Osteocyte (in vitro differentiated cells): ENCODE measurements at places on chromosomes 16 and 17. TPM values are rescaled to one million over a fixed set of nuclear protein-coding genes. Genes with fewer than 3 reads are reported as not detected.

BCAR1 gene
- total RNA-seq, result 126 and 138 TPM in 2 replicates

SGCA gene
- 12.0 and 13.0 TPM in 2 replicates for total RNA-seq

HSD11B2 gene
- 0.40 and 0.68 TPM in 2 replicates for total RNA-seq

MPP2 gene
- 3.5 and 4.4 TPM in 2 replicates for total RNA-seq

CRISPLD2 gene
- total RNA-seq, result 3.3 and 3.5 TPM in 2 replicates

FOXL1 gene
- 6.4 and 9.3 TPM in 2 replicates for total RNA-seq

DNA sequence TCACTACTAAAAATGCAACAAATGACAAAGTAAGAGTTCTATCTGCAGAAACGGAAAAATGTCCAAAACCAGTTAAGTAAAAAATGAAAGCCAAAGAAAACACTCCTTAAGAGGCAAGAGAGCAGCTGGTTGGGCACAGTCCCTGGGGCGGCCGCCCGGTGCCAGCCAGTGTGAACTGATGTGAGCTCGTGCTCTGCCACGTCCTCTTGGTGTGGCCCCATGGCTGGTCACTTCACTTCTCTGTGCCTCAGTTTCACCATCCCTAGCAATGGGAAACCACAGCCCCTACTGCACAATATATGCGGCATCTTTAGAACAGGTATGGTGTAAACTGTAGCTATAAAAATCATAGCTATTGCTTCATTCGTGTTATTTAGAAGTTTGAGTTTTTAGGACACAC lies 21.2 kb downstream of the USP36 start:
- H3K4me1 ChIP-seq, result peaks cover 17% of the 10 kb centered on the region
- peaks cover 65% of the 10 kb centered on the region for H3K36me3 ChIP-seq
- no peak overlapping the region for H3K27ac ChIP-seq
- no peak for DNase-seq

- peaks cover 61% of the 10 kb centered on the region for H3K4me1 ChIP-seq
- H3K4me3 ChIP-seq, result no peak overlapping the region
- no peak for DNase-seq
- H3K36me3 ChIP-seq, result peaks cover 13% of the 10 kb centered on the region
- H3K27me3 ChIP-seq, result no peaks in the 10 kb centered on the region
These were observed 2.3 kb upstream of the SAMD14 start for GRCh38 chr17:50132104-50132794.

DNA sequence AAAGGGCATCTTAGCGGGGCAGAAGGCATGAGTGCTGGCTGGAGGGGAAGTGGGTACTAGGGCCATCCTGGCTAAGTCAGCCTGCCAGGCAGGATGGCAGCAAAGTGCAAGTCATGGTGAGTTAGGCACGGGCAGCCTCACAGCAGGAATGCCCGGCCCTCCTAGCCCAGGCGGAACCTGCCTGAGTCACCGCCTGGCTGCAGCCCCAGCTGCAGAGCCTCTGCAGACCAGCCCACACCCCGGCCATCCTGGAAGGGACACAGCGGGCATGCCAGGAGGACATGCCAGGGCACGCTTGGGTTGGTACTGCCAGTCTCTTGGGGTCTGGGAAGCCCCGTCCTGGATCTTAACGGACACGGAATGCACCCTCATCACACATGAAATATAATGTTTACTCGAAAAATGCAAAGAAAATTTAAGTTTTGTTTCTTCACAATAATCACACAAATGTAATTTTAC lies 5.0 kb upstream of the ALDH3A1 start:
- H3K27ac ChIP-seq, result peak overlapping the region; percentile 94
- H3K4me1 ChIP-seq, result peaks cover 42% of the 10 kb centered on the region
- H3K4me3 ChIP-seq, result no peak overlapping the region
- H3K36me3 ChIP-seq, result no peaks in the 10 kb centered on the region

- H3K4me1 ChIP-seq, result no peaks in the 10 kb centered on the region
- no peak overlapping the region for H3K4me3 ChIP-seq
- H3K36me3 ChIP-seq, result no peaks in the 10 kb centered on the region
- no peak overlapping the region for H3K27ac ChIP-seq
These were observed 18.7 kb upstream of the OR3A1 start for GRCh38 chr17:3316836-3317235.

DNA sequence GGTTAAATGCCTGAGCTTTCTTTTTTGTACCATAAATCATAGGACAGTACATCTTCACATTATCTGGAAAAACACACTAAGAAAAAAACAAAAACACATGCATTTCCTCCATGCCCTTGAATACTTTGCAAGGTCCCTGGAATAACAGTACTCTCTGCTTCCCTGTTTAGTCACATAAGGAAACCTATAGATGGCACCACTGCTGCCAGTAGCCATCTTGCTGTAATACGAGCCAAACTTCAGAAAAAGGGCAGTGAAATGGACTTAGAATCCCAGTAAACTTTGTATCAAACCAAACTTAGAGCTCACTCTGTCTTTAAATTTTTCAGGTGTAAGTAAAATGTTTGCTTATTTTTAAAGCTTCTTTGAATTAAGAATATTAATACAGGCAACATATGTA lies 435.5 kb downstream of the KCNJ2 start:
- H3K4me1 ChIP-seq, result no peaks in the 10 kb centered on the region
- no peak overlapping the region for H3K4me3 ChIP-seq
- no peak overlapping the region for H3K27ac ChIP-seq

DNA sequence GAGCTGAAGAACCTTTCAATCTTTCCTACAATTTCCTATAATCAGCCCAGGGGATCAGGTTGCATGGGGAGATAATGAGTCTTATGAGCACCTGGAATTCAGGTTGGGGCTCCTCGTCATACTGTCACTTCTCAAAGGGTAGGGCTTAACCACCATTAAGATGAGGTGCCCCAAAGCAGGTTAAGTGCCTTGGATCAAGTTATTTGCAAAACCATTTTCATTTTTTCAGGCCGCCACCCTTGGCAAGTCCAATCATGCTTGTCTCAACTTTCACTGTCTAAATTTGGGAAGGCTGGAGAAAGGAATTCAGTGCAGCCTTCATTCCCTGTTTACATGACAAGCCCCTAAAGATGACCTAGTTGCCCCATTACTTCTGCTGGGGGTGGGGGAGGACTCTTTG lies 44.9 kb upstream of the TANGO6 start:
- H3K27ac ChIP-seq, result no peak overlapping the region
- H3K27me3 ChIP-seq, result no peaks in the 10 kb centered on the region
- no peak for DNase-seq
- no peaks in the 10 kb centered on the region for H3K36me3 ChIP-seq
- peaks cover 16% of the 10 kb centered on the region for H3K4me1 ChIP-seq

DNA sequence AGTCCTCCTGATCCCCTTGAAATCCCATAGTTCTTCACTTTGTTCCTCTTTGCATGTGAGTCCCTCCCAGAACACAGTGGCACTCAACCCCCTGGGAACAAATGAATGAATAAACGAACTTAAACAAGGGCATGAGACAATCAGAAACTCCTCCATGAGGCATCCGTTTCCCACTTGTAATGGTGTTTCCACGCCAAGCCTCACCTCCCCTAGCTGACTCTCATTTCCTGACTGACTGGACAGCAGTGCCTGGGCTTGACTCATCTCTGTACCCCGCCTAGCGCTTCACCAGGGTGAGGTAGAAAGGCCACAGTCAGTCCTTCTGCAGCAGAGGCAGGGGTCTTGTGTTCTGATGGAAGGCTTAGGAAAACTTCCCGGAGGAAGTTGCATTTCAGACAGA lies 14.2 kb downstream of the KIF1C start:
- H3K4me3 ChIP-seq, result no peak overlapping the region
- no peaks in the 10 kb centered on the region for H3K4me1 ChIP-seq
- peak overlapping the region; percentile 12 for H3K27ac ChIP-seq
- H3K36me3 ChIP-seq, result peaks cover 36% of the 10 kb centered on the region
- H3K27me3 ChIP-seq, result no peaks in the 10 kb centered on the region

DNA sequence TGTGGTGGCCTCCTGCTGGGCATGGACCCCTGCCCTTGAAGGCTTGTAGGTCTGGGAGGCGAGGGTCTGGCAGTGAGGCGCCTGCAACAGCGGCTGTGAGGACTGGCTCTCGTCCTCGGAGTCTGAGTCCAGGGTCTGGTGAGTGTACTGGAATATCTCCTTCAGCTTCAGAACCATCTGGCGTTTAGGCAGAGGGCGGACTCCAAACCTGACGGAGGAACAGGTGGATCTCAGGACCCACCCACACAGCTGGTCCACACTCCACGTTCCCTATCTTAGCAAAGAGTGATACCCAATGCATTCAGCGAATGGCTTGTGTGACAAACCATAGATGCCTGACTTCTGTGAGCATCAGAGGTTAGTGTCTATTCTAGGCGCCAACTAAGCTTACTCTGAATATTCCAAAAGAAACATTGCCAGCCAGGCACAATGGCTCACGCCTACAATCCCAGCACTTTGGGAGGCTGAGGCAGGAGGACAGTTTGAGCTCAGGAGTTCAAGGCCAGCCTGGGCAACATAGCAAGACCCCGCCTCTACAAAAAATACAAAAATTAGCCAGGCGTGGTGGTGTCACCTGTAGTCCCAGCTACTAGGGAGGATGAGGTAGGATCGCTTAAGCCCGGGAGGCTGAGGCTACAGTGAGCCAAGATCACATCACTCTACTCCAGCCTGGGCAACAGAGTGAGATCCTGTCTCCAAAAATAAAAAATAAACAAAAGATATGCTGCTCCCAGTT lies 6.3 kb upstream of the NLRC3 start:
- no peak overlapping the region for H3K27ac ChIP-seq
- no peaks in the 10 kb centered on the region for H3K27me3 ChIP-seq
- no peak for DNase-seq
- H3K4me1 ChIP-seq, result peaks cover 6% of the 10 kb centered on the region

DNA sequence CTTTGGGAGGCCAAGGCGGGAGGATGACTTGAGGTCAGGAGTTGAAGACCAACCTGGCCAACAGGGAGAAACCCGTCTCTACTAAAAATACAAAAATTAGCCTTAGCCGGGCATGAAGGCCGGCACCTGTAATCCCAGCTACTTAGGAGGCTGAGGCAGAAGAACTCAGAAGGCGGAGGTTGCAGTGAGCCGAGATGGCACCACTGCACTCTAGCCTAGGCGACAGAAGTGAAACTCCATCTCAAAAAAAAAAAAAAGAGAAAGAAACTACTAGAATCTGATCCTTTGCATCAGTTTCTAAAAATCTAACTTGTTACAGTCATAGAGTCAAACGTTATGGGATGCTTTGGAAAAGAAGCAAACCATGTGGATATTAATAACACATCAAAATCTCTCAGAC lies 1.6 kb upstream of the PECAM1 start:
- H3K36me3 ChIP-seq, result no peaks in the 10 kb centered on the region
- H3K4me1 ChIP-seq, result peaks cover 12% of the 10 kb centered on the region
- H3K4me3 ChIP-seq, result no peak overlapping the region
- no peak overlapping the region for H3K27ac ChIP-seq
- DNase-seq, result no peak
- peaks cover 9% of the 10 kb centered on the region for H3K27me3 ChIP-seq

DNA sequence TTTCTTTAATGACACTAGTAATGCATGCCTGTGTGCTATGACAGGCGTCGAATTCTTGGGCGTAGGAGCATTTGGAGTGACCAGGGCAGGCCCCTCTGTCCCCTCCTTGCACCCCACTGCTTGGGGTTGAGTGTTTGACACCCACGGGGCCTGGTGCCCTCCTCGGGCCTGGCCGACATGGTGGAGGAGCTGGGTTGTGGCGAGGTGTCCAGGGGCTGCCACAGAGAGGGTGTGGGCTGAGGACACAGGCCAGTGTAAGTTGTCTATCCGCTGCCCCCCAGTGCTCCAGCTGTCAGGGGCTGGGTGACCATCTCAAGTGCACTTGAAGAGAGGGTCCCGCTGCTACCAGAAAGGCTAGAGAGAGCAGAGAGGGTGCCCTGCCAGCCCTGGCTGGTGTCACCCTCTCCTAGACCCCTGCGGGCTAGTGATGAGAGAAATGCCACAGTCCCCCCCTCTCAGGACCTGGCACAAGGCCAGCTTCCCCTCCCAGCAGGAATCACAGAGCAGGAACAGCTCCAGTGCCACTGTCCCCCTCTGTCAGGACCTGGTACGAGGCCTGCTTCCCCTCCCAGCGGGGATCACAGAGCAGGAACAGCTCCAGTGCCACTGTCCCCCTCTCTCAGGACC lies 30.5 kb downstream of the MGRN1 start:
- H3K27ac ChIP-seq, result no peak overlapping the region
- no peak for DNase-seq
- H3K4me3 ChIP-seq, result no peak overlapping the region
- no peaks in the 10 kb centered on the region for H3K27me3 ChIP-seq

- no peak for DNase-seq
- H3K27ac ChIP-seq, result no peak overlapping the region
- H3K4me3 ChIP-seq, result no peak overlapping the region
- H3K27me3 ChIP-seq, result no peaks in the 10 kb centered on the region
These were observed 16.8 kb downstream of the TCF25 start for GRCh38 chr16:89890200-89890599.

- no peaks in the 10 kb centered on the region for H3K27me3 ChIP-seq
- no peak for DNase-seq
- H3K27ac ChIP-seq, result no peak overlapping the region
- no peaks in the 10 kb centered on the region for H3K4me1 ChIP-seq
- H3K36me3 ChIP-seq, result peaks cover 83% of the 10 kb centered on the region
These were observed 38.2 kb downstream of the MARF1 start for GRCh38 chr16:15604460-15605440.

- H3K4me1 ChIP-seq, result peaks cover 16% of the 10 kb centered on the region
- H3K4me3 ChIP-seq, result no peak overlapping the region
- no peak for DNase-seq
These were observed 144.6 kb downstream of the C16orf95 start for GRCh38 chr16:87172632-87173031.

- peak overlapping the region; percentile 65 for H3K27ac ChIP-seq
- peaks cover 56% of the 10 kb centered on the region for H3K4me1 ChIP-seq
- DNase-seq, result no peak
- no peak overlapping the region for H3K4me3 ChIP-seq
- H3K27me3 ChIP-seq, result no peaks in the 10 kb centered on the region
- no peaks in the 10 kb centered on the region for H3K36me3 ChIP-seq
These were observed 155.7 kb downstream of the CMIP start for GRCh38 chr16:81600275-81600674.

DNA sequence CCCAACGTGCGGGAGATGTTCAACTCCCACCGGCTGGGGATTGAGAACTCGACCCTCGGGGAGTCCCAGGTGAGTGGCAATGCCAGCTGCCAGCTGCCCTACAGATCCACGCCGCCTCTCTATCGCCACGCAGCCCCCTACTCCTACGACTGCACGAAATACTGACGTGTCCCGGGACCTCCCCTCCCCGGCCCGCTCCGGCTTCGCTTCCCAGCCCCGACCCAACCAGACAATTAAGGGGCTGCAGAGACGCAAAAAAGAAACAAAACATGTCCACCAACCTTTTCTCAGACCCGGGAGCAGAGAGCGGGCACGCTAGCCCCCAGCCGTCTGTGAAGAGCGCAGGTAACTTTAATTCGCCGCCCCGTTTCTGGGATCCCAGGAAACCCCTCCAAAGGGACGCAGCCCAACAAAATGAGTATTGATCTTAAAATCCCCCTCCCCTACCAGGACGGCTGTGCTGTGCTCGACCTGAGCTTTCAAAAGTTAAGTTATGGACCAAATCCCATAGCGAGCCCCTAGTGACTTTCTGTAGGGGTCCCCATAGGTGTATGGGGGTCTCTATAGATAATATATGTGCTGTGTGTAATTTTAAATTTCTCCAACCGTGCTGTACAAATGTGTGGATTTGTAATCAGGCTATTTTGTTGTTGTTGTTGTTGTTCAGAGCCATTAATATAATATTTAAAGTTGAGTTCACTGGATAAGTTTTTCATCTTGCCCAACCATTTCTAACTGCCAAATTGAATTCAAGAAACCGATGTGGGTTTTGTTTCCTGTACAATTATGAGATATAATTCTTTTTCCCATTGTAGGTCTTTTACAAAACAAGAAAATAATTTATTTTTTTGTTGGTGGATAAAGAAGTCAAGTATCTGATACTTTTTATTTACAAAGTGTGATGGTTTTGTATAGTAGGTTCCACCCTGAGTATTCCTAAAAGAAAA lies 2.3 kb downstream of the FOXC2 start:
- peaks cover 44% of the 10 kb centered on the region for H3K36me3 ChIP-seq
- H3K4me1 ChIP-seq, result peaks cover 50% of the 10 kb centered on the region
- peak overlapping the region; percentile 100 for H3K27ac ChIP-seq

GRCh38 chr16:15811481-15812400 lies 45.1 kb downstream of the MYH11 start:
- no peaks in the 10 kb centered on the region for H3K36me3 ChIP-seq
- H3K4me3 ChIP-seq, result no peak overlapping the region
- H3K4me1 ChIP-seq, result peaks cover 52% of the 10 kb centered on the region
- peaks cover 10% of the 10 kb centered on the region for H3K27me3 ChIP-seq
